ENCODE measurements at places on chromosomes 4 and X.

DNA sequence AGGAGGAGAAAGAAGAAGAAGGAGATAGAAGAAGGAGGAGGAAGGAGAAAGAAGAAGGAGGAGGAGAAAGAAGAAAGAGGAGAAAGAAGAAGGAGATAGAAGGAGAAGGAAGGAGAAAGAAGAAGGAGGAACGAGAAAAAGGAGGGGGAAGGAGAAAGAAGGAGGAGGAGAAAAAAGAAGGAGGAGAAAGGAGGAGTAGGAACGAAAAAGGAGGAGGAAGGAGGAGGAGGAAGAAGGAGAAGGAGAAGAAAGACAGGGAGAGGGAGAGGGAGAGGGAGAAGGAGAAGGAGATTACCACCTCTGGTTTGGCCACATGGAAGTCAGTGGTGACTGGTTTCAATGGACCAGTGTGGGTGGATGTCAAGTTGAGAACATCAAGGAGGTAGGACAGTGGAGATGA is 50.0 kb upstream of the VEGFD start:
- DNase-seq, result no peak

GRCh38 chr4:39823191-39823590 is 125.3 kb downstream of the UBE2K start:
- DNase-seq, result no peak

- no peak for DNase-seq
Observed at GRCh38 chrX:55143621-55144020, 54.8 kb downstream of the PAGE2 start.

GRCh38 chr4:87015416-87015815 is 80.6 kb downstream of the AFF1 start:
- no peak for DNase-seq

GRCh38 chr4:90840828-90841227 is 713.6 kb downstream of the CCSER1 start:
- DNase-seq, result no peak

- no peak for DNase-seq
Observed at GRCh38 chr4:12586242-12587006, 897.7 kb downstream of the RAB28 start.

DNA sequence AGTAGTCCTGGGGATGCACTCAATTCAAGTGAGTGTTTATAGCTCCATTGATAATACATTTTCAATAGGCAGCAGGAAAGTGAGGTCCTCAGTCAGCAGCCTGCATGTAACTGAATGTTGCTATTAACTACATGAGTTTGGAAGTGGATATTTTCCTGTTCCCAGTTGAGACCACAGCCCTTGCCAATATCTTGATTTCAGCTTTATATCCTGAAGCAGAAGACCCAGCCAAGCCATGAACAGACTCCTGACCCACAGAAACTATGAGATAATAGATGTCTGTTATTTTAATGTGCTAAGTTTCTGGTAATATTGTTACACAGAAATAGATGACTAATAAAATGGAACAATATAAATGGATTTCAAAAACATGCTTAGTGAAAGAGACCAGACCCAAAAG is 63.7 kb downstream of the VSIG4 start:
- no peak for DNase-seq

DNA sequence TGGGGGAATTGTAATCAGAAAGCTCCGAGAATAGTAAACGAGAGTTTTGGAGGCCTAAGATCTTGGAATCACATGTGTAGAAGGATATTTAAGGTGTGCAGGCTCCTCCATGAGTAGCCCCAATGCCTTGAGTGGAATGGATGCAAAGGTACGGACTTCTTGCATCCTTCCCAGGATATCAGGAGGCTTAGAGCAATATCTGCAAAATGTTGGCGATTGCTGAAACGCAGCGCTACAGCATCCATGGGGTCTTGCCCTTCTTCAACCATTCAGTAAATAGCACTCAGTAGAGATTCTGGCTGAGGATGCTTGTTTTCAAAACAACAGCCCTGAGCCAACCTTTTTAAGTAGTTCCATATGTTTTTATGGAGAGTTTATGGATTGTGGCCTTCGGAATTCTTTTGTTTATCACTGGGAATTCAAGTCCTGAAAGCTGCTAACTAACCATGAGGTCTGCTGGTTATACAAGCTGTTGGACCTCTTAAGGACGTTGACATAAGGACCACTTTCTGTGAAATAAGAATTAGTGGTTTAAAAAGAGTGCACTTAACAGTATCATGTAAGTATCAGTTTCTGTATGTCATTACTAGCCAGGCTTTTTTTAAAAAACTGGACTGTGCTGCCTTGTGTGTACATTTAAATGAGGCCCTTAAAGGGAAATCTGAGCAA is 228.8 kb upstream of the PGRMC2 start:
- no peak for DNase-seq

GRCh38 chr4:139978692-139979091 is 175.3 kb downstream of the MAML3 start:
- no peak for DNase-seq

DNA sequence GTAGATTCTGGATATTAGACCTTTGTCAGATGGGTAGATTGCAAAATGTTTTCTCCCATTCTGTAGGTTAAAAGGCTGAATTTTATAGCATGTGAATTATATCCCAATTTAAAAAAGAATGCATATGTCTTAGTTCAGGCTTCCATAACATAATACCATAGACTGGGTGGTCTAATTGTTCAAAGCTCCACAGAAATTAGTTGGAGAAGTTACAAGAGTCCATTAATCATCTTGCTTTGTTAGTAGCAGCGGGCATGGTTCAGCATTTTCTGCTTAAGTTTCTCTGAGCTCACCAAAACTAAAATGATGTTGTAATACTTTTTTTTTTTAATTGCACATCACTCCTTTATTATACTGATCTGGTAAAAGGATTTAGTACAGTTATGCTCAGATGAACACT is 1.8 kb downstream of the PGAM4 start:
- no peak for DNase-seq

GRCh38 chr4:122764071-122764820 is 31.7 kb downstream of the BBS12 start:
- no peak for DNase-seq

- DNase-seq, result no peak
Observed at GRCh38 chr4:109177096-109177810, 125.2 kb downstream of the COL25A1 start.

DNA sequence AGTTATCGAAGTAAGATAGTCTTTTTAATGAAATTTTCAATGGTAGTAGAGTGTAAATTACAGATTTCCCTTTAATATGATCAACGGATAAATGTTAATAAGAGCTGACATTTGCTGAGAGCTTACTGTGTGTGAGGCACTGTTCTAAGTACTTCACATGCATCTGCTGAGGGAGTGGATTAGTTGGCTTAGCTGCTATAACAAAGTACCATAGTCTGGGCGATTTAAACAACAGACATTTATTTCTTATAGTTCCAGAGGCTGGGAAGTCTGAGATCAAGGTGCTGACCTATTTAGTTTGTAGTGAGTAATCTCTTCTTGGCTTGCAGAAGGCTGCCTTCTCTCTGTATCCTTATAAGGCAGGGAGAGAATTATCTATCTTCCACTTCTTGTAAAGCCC is 174.3 kb downstream of the CEP135 start:
- no peak for DNase-seq

GRCh38 chr4:83821493-83821892 is 285.6 kb downstream of the GPAT3 start:
- no peak for DNase-seq
